SIG-M5 (cell line): ENCODE measurements at places on chromosomes 16 and 17.

DNA sequence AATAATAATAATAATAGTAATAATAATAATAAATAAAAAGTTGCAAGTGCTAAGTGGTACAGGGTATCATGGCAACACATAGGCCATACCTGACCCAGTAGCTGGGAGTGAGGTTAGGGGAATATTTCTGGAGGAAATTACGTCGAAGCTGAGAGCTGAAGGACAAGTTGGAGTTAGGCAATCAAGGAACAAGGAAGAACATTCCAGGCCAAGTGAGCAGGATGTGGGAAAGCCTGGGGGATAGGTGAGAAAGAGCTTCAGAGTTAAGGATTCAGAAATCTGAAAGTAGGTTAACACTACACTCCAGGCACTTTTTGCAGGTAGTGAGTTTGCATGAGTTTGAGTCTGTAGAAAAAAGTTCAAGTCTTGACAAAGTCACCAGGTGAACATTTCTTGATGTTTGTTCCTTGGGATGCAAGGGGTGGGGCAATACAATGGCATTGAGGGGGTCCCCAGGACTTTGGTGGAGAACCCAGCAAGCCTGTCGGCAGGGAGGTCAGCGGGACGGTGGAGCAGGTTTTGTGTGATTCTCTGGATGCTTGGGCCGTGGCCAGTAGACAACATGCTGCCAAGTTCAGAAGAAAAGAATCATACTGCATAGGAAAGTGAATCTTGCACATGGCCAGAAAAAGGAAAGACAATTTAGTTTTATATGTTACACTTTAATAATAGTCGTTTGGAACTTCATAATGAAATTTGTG is 27.7 kb upstream of the MPHOSPH6 start:
- DNase-seq: no peak

GRCh38 chr17:73998653-73999645 is 204.5 kb upstream of the RPL38 start:
- DNase-seq: no peak

DNA sequence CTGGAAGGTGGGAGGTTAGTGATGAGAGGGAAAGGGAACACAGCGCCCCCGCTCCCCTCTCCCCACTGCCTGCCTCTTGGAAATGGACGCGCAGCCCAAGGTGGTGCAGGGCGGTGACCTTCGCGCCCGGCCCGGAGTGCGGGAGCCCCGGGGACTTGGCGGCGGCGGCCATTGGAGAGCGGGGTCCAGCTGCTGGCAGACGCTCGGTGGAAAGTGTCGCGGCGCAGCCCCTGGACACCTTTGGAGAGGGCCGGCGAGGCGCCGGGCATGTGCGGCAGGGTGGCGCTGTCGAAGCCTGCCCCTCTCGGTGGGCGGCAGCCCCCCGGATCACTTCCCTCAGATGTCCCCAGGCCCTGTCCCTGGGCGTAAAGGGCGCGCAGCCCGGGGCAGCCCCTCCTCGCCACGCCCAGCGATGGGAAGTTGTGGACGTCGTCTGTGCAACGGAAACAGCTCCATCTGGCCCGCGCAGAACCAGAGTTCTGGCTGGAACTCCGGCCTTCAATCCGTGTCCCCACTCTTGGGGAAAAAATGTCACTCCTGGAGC is 16.7 kb downstream of the SALL1 start:
- DNase-seq: no peak

GRCh38 chr16:56370875-56371659 is 54.3 kb downstream of the AMFR start:
- no peak for DNase-seq

DNA sequence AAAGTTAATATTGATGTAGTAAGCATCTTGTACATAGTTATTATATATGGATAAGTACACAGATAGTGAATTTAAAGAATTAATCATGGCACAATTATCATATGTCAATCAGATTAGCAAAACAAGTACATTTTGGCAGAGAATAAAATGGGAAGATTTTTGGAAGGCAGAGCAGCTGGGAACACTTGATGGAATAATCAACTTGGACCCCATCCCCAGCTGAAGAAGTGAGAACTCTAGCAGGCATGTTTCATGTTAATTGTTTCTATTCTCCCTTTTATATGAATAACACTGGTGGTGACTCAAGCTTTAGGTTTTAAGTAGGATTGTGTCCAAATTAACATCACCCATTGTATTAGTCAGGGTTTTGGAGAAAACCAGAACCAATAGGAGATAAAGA is 198.7 kb downstream of the KCNJ2 start:
- no peak for DNase-seq

DNA sequence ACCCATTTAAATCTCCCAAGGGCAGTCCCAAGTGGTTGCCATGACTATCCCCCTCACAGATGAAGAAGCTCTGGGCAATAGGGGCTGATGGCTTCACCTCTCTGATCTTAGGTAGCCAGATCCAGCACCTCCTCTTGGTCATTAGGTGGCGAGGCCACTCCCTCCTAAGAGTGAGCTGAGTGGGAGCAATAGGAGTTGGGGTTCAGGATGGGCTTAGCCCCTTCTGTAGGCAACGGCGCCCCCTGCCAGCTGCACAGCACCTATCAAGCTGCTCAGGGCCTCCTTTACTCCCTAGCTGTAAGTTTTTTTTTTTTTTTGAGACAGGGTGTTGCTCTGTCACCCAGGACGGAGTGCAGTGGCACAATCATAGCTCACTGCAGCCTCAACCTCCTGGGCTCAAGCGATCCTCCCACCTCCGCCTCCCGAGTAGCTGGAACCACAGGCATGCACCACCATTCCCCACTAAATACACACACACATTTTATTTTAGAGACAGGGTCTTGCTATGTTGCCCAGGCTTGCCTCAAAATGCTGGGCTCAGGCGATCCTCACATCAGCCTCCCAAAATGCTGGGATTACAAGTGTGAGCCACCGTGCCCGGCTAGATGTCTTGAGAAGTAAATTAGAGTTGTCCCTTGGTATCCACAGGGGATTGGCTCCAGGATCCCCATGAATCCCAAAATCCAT is 3.5 kb upstream of the RRAD start:
- DNase-seq: no peak

DNA sequence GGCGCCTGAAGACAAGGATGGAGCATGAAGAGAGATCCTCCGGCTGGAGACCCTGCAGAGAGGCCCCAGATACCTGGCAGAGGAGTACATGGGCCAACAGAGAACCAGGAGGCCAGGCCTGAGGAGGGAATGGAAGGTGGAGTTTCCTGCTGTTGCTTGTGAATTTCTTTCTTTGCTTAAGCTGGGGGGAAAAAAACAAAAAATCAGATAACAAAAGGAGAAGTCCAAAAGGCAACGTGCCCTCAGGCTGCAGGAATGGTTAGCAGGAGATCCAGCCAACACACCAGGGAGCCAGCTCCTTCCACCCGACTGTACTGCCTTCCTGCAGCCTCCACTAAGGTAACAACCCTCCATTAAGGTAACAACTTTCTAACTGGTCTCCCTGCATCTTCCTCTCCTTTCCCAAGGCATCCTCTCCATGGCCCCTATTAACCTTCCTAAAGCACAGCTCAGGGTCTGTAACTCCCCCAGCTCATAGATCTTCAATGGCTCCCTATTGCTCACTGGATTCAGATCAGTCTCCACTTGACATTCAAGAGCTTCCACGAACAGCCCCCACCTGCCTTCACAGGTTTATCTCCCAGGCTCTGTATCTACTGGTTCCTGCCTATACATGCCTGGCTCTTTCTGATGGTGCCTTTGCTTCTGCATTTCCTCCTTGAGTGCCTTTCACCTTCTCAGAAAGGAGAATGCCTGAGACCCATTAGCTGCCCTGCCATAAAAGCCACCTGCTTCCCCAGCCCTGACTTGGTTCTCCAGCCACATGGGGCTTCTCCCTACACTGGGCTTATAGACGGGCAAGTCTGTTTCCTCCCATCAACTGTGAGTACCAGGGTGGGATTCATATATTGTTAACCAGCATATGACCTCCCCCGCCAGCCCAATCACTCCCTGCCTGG is 725 bp upstream of the ARL5C start:
- DNase-seq: no peak

DNA sequence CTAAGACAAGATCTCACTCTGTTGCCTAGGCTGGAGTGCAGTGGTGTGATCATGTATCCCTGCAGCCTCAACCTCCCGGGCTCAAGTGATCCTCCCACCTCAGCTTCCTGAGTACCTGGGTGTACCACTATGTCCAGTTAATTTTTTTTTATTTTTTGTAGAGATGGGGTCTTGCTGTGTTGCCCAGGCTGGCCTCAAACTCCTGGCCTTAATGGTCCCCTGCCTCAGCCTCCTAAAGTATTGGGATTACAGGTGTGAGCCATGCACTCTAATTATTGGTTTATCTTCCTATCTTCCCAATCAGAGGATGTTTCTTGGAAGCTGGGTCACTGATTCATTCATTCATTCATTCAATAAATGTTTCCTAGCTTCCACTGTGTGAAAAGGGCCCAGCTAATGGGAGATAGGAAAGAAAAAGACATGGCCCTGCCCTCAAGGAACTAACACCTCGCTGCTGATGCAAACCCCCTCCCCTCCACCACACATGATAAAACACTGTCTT is 8.5 kb downstream of the ASPHD1 start:
- DNase-seq: no peak

DNA sequence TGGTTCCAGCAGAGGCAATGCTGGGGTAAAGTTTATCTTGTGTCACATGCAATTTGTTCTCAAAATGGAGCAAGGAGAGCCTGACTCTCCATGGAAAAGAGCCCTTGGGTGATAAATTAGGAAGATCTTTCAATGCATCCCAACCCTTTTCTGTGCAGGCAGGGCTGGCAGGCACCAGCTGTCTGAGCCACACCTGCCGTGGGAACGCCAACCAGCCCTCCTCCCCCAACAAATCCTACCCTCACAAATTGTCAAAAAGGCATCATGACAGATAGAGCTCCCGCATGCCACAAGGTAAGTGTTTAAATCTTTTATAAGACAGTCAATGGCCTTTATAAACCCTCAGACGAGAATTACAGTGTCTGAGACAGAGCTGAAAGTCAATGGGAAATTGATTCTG is 418.5 kb upstream of the CDH5 start:
- no peak for DNase-seq

DNA sequence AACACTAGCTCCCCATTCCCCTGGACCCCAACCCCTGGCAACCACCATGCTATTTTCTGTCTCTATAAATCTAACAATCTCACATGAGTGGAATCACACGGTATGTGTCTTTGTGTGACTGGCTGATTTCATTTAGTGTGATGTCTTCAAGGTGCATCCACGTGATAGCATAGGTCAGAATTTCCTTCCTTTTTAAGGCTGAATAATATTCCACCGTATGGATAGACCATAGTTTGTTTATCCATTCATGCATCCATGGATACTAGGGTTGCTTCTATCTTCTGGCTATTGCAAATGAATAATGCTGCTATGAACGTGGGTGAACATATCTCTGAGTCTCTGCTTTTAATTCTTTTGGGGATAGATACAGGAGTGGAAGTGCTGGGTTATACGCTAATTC is 43.9 kb downstream of the TMEM235 start:
- DNase-seq: no peak

DNA sequence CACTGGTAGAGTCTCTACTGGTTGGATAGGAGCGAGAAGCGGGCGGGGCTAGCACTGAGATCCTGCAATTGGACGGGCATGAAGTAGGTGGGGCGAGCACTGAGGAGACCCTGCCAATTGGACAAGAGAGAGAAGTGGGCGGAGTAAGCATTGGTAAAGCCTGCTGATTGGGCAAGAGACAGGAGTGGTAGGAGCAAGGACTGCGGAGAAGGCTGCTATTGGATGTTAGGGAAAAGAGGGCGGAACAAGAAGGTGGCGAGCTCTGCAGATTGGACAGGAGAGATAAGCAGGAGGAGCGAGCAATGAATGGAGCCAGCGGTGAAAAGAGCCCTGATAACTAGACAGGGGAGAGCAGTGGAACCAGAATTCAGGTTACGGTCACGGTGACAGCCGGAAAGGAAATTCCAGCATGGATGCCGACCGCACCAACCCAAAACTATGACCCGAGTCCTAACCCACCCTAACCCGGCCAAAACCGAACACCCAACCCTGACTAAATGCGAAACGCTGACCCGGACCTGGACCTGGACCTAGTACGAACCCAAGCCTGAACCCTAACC is 4.8 kb downstream of the SCGB1C2 start:
- DNase-seq: no peak

DNA sequence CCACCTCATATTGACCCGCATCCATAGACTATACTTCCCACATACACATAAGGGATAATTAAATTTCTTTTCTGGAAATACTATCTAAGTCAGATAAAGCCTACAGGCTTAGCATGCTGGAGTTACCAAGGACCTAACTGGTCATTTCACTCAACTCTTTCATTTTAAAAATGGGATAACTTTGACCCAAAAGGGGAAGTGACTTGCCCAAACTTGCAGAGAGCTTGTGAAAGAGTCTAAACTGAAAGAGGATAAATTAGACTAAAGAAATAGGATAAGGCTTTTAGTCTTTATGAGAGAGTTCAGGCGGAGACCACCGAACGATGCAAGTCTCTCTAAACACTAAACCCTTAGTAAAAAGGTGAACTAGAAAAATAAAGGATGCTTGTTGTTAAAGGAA is 3.9 kb upstream of the KRT33A start:
- DNase-seq: no peak

DNA sequence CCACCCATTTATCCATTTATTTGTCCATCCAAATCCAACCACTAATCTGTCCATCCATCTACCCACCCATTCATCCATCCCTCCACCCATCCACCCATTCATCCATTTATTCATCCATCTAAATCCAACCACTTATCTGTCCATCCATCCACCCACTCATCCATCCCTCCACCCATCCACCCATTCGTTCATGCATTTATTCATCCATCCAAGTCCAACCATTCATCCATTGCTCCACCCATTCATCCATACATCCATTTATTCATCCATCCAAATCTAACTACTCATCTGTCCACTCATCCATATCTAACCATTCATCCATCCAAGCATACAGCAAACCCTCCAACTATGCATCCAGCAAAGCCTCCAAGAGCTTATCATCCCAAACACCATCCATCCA is 267.3 kb downstream of the XYLT1 start:
- no peak for DNase-seq

DNA sequence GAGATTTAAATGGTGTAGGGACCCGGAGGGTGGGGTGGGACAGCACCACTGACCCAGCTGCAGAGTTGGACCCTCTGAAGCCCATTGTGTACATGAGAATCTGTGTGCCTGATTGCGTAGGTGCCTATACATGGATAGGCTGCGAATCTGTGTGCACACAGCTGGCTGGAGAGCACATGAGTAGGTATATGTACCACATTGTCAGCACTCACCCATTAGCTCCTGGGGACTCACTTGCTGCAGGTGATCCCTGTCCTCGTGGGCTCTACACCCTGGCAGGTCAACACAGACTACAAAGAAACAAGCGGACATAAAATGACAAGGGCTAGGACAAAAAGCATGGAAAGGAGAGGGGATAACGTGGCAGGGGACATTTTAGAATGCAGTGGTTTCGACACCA is 11.3 kb upstream of the CETP start:
- DNase-seq: no peak
